Stimulated activated CD4-positive, alpha-beta T cell treated with anti-CD3 and anti-CD28 coated beads, Interleukin-12 subunit alpha, Interleukin-12 subunit beta, amount 100 ng/mL, for 48 hours (primary cell): ENCODE measurements at places on chromosomes 2 and 18.

- DNase-seq: no peak
Measured at GRCh38 chr2:71788601-71789240, 335.4 kb downstream of the DYSF start.

- no peak for DNase-seq
Measured at GRCh38 chr18:54828986-54829385, 709 bp downstream of the RAB27B start.

- DNase-seq: peak; percentile 63
Measured at GRCh38 chr2:239275044-239275685, 125.7 kb downstream of the HDAC4 start.

GRCh38 chr2:17661460-17661859, 92.2 kb downstream of the SMC6 start:
- no peak for DNase-seq

DNA sequence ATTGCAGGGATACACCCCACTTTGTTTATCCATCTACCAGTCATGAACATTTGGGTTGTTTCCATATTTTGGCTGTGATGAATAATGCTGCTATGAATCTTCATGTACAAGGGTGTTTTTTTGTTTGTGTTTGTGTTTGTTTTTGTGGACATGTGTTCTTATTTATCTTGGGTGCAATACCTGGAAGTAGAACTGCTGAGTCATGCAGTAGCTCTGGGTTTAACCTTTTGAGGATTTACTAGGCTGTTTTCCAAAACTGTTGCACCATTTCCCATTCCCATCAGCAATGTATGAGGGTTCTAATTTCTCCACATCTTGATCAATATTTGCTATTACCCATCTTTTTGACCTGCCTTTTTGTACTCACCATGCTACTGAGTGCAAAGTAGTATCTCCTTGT, 140.0 kb upstream of the CYP1B1 start:
- no peak for DNase-seq
